Glutamatergic neuron (in vitro differentiated cells): ENCODE measurements at places on chromosomes 7 and 10. TPM values are rescaled to one million over a fixed set of nuclear protein-coding genes. Genes with fewer than 3 reads are reported as not detected.

DNA sequence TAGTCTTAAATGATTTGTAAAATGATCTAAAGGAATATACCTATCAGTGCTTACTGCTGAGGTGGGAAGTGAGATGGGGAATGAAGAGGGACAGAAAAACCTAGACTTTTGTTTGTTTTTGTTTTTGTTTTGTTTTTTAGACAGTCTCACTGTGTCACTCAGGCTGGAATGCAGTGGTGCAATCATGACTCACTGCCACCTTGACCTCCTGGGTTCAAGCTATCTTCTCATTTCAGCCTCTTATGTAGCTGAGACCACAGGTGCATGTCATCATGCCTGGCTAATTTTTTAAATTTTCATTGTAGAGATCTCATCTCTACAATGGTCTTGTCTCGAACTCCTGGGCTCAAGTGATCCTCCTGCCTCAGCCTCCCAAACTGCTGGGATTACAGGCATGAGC, 116.4 kb upstream of the SEM1 start:
- DNase-seq, result no peak

DNA sequence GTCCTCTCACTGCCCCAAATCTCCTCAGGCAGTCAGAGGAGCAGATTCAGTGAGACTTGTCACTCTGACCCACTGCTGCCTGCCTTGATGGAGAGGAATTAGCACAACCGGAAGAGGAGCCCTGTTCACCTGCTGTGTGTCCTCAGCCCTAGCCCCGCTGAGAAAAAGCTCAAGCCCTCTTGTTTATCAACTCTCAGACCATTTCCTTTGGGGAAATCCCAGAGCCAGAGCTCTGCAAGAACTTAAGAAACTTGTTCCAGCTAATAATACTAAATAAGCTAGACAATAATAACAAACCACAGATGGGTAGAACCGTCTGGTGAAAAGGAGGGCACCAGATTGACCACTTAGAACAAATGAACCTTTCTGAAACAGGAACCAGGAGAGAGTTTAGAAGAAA, 37.7 kb upstream of the ITGB1 start:
- DNase-seq, result no peak

LLCFC1 gene
- not detected for total RNA-seq

PPP1R17 gene
- total RNA-seq, result 657 TPM

RRP12 gene
- total RNA-seq, result 26.8 TPM

LEP gene
- not detected for total RNA-seq

DNA sequence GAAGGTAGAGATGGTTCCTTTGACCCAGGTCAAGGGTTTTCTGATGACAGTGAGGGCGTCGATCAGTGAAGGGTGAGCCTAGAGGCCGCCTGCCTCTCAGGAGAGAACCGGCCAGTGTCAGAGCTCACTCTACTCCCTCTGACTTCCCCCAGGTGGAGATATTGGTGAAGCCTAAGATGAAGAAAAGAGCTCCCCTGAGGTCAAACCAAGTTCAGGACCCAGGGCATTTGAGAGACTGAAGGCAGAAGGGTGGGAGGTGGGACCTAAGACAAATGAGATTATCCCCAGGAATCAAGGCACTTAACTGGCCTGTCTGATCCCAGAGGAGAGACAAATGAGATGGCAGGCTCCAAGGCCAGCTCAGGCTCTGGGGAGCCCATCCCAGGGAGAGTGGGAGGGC, 104.7 kb downstream of the CDH23 start:
- peak; percentile 14 for DNase-seq

- no peak for DNase-seq
Measured at GRCh38 chr10:84540022-84540616, 211.7 kb downstream of the CCSER2 start.

DNA sequence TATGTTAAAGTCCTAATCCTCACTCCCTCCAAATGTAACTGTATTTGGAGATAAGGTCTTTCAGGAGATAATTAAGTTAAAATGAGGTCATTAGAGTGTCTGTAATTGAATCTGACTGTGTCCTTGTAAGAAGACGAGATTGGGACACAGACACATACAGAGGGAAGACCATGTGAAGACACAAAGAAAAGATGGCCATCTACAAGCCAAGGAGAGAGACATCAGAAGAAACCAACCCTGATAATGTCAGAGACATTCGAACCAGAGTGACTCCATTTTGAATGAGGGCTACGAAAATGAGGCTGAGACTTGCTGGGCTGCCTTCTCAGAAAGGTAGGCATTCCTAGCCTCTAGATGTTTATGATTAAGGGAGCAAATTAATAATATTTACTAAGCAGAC, 542 bp upstream of the SAMD9L start:
- DNase-seq, result no peak

- DNase-seq, result peak; percentile 70
Measured at GRCh38 chr10:110501142-110501937, 3.6 kb downstream of the DUSP5 start.

DNA sequence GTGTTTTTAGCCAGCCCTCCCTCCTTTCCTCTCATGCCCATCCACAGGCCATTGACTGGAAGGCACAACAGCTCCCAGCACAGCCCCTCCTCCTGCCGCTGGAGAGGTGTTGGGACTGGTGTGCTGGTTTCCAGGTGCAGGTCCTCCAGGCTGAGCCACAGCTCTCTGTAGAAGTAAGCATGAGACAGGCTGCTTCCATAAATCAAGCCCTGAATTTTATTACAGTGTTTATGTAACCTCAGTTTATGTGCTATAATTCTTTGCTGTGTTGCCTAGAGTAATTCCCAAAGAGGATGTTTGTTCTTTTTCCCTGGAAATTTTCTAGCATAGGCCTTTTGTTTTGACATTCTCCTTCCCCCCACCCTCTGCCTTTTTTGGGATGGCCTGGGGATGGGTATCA, 445.8 kb downstream of the AUTS2 start:
- DNase-seq, result no peak

MMD2 gene
- 0.47 TPM for total RNA-seq

DNA sequence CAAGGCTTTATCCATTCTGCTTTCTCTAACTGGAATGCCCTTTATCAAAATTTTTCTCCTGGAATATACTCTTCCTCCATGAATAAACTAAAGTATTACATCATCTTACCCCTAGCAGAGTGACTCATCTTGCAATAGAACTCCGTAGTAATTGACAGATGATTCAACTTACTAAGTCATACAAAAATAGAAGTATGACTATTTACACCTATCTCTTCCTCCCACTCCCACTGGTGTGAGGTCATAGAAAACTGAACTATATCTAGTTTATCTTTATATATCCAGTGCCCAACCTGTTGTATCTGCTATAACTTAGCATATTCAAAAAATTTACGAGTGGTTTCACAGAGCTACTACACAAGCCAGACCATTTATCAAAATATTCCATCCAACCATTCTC, 26.1 kb downstream of the ABCB1 start:
- DNase-seq, result no peak

OPALIN gene
- not detected for total RNA-seq

IL15RA gene
- not detected for total RNA-seq

GRCh38 chr7:34315032-34315431, 343.0 kb upstream of the NPSR1 start:
- no peak for DNase-seq

DNA sequence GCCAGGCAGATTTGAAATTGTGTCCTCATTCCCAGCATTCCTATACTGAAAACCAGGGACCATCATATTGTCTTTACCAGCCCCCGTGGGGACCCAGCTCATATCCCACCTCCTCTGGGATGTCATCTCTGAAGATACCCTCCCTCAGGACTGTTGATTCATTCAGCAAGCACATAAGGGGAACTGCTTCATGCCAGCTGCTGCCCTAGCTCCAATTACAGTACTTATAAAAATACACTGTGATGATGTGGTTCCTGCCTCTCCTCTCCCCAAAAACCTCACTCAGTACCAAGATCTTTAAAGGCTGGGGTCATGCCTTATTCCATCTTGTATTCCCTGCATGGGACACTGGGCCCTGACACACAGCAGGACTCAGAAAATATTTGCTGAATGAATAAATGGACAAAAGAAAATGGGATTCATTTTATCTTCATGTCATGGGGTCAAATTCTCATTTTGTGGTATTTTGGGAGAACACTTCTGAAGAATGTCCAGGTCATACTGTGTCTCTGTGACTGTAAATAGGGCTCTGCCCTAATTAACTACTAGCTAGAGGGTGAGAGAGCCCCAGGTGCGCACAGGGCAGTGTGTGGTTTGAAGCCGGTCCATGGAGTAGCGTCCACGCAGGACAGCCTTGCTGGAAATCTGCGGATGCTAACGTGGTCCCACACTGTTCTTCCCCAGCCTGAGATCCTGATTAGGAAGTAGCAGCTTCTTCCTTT, 29.0 kb upstream of the DAGLB start:
- no peak for DNase-seq

- no peak for DNase-seq
Measured at GRCh38 chr10:12709521-12709963, 292.0 kb downstream of the CCDC3 start.

GRCh38 chr10:22536620-22537019, 177.8 kb downstream of the PIP4K2A start:
- DNase-seq, result no peak

DNA sequence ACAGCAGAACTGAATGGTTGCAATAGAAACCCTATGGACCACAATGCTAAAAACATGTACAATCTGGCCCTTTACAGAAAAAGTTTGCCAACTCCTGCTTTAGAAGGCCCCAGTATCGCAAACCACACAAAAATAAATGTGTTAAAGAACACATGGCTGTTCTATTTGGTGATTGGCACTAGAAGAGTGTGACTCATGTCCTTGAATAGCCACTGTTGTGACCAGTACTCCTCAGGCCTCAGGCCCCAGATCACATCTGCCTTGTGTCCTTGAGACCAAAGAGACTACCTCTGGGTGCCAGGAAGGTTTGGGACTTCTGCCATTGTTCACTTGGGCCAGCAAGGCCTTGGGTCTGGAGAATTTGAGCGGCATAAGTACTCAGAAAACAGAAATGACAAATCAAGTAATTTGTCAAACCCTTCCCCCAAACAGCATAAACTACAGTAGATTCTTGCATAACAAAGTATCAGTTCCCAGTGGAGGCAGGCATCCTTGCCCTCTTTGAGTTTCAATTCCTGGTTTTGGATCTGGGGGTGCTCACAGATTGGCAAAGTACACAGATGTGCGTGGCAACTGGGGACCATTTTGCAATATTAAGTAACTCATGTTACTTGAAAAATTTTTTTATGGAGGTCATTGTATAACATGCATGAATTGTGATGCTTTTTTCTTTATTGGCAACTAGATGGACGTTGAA, 50.2 kb downstream of the MTURN start:
- DNase-seq, result no peak
